CD4-positive, CD25-positive, alpha-beta regulatory T cell (primary cell): ENCODE measurements at places on chromosomes 7 and 10. TPM values are rescaled to one million over a fixed set of nuclear protein-coding genes. Genes with fewer than 3 reads are reported as not detected.

The UNCX gene
- not detected for total RNA-seq

The BICC1 gene
- total RNA-seq, result 0.20 TPM

The PANK1 gene
- total RNA-seq, result 0.49 TPM

The STEAP4 gene
- not detected for total RNA-seq

GRCh38 chr7:35874886-35875285 is 74.0 kb downstream of the SEPTIN7 start:
- DNase-seq, result no peak
- no peak overlapping the region for H3K27ac ChIP-seq
- H3K4me3 ChIP-seq, result no peak overlapping the region
- peaks cover 3% of the 10 kb centered on the region for H3K4me1 ChIP-seq
- no peaks in the 10 kb centered on the region for H3K27me3 ChIP-seq

- no peak overlapping the region for H3K27ac ChIP-seq
- no peaks in the 10 kb centered on the region for H3K36me3 ChIP-seq
- no peak overlapping the region for H3K4me3 ChIP-seq
- peak; percentile 3 for DNase-seq
These were observed 1.2 kb upstream of the WNT2 start for GRCh38 chr7:117323851-117324711.

GRCh38 chr7:101578552-101578951 is 50.5 kb downstream of the MYL10 start:
- no peaks in the 10 kb centered on the region for H3K4me1 ChIP-seq
- H3K4me3 ChIP-seq, result no peak overlapping the region
- peaks cover 3% of the 10 kb centered on the region for H3K27me3 ChIP-seq
- H3K36me3 ChIP-seq, result no peaks in the 10 kb centered on the region
- DNase-seq, result no peak
- no peak overlapping the region for H3K27ac ChIP-seq

DNA sequence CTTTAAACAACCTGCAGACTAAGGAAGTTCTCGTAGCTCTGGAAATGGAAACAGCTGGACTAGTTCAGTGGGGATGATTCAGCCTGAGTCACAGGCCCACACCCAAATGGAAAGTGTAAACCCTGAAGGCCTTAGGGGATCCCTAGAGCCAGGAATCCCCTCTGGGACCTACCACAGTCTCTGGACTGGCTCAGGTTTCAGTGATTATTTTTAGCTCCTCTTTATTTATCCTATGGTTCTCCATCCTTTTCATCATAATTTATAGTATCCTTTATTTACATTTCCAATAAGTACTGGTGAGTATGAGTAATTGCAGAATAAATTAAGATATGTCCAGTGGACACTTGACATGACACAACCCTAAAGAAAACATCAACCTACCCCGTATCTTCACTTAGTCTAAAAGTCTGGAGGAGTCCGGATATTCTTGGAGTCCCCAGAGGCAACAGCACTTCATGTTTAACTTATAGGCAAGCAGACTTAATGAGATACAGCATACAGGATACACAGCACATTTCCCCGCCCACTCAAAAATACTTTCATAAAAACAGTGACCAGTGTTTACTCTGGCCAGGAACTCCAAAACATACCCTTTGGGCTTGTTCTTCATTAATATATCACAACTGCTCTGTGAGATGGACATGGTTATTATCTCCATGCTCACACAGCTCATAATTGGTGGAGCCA is 28.4 kb upstream of the SEMA3E start:
- no peaks in the 10 kb centered on the region for H3K36me3 ChIP-seq
- no peak for DNase-seq
- H3K27me3 ChIP-seq, result no peaks in the 10 kb centered on the region
- no peak overlapping the region for H3K4me3 ChIP-seq
- H3K4me1 ChIP-seq, result no peaks in the 10 kb centered on the region

- H3K4me3 ChIP-seq, result no peak overlapping the region
- no peak for DNase-seq
- no peaks in the 10 kb centered on the region for H3K4me1 ChIP-seq
- H3K36me3 ChIP-seq, result no peaks in the 10 kb centered on the region
- H3K27me3 ChIP-seq, result no peaks in the 10 kb centered on the region
- H3K27ac ChIP-seq, result no peak overlapping the region
These were observed 6.6 kb upstream of the ZNF786 start for GRCh38 chr7:149097088-149097487.
